Aorta (tissue), 5 donors: ENCODE measurements at places on chromosomes 13 and 19.
A peak's percentile ranks its signal among the peaks of the same experiment; 100 is the strongest.

DNA sequence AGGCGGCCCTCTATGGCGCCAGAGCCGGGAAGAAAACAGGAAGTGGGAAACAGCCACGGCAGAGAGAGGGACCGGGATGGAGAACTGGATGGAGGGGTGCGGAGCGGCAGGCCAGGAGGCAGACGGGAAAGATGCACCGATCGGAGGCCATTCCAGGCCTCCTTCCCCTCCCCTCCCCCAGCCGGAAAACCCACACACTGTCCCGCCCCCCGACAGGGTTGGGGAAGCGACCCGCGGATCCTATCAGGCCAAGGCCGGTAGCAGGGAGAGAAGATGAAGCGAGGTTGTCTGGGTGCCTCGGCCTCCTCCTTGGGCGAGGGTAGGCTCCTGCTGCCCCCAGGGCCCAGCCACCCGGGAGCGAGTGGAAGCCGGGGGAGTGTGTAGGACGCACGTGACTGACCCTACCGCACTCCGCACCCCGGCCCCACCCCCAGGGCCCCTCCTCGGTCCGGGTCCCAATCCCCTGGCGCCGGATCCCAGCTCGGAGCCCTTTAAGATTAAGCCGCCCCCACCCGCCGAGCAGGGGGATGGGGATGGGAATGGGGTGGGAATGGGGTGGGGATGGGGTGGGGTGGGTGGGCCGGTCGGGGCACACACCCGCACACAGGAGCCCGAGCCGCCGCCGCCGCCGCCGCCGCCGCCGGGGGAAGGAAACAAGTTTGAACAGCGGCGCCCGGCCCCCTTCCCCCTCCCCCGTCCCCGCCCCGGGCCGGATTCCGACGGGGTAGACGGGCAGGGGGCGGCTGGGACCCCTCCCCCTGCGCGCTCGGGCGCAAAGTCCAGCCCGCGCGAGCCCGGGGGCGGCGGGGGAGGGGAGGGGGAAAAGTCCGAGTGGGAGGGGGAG, 1.5 kb downstream of the ERF start:
- H3K4me3 ChIP-seq = peak overlapping the region; percentile 96
- H3K27ac ChIP-seq = peak overlapping the region; percentile 79
- H3K4me1 ChIP-seq = no peaks in the 10 kb centered on the region
- peak; percentile 76 for DNase-seq
- H3K36me3 ChIP-seq = no peaks in the 10 kb centered on the region

DNA sequence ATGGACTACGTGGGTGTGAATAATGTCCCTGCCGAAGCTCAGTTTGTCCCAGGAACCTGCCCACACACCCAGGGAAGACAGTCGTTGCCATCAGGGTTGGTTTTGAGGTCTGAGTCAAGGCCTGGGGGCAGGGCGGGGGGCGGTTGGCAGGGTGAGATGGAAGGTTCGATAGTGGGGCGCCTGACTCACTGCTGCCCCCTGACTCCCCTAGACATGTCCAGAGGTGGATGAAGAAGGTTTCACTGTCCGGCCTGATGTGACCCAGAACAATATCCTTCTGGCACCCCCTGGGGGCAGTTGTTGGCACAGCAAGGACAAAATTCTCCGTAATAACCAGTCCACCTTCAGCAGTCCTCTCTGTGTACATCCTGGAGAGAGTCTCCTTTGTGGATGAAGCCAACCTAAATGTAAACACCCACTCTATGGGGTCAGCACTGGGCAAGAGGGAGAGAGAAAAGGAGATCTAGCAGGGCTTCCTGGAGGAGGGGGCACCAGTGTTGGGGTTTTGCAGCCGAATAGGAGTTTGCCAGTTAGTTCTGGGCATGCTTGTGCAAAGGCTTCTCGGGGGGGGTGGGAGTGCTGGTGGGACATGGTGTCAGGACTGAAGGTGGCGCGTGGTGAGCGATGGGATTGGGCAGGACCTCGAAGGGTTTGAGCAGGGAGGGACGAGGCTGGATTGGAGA, 19.6 kb upstream of the B3GNT3 start:
- no peaks in the 10 kb centered on the region for H3K27me3 ChIP-seq
- no peak overlapping the region for H3K27ac ChIP-seq
- H3K4me1 ChIP-seq = no peaks in the 10 kb centered on the region
- H3K4me3 ChIP-seq = no peak overlapping the region
- H3K36me3 ChIP-seq = no peaks in the 10 kb centered on the region
- DNase-seq = no peak

- H3K27me3 ChIP-seq = no peaks in the 10 kb centered on the region
- no peak overlapping the region for H3K4me3 ChIP-seq
- no peak for DNase-seq
- no peak overlapping the region for H3K27ac ChIP-seq
- H3K4me1 ChIP-seq = no peaks in the 10 kb centered on the region
Observed at GRCh38 chr13:75224053-75224742, 257.8 kb downstream of the TBC1D4 start.

- H3K36me3 ChIP-seq = no peaks in the 10 kb centered on the region
- no peak overlapping the region for H3K27ac ChIP-seq
- no peaks in the 10 kb centered on the region for H3K27me3 ChIP-seq
- DNase-seq = no peak
Observed at GRCh38 chr13:35990196-35990595, 141.0 kb downstream of the DCLK1 start.

- no peak overlapping the region for H3K4me3 ChIP-seq
- peaks cover 3% of the 10 kb centered on the region for H3K4me1 ChIP-seq
- no peak for DNase-seq
- H3K27ac ChIP-seq = no peak overlapping the region
- H3K36me3 ChIP-seq = no peaks in the 10 kb centered on the region
Observed at GRCh38 chr13:59771272-59771671, 392.5 kb downstream of the DIAPH3 start.

DNA sequence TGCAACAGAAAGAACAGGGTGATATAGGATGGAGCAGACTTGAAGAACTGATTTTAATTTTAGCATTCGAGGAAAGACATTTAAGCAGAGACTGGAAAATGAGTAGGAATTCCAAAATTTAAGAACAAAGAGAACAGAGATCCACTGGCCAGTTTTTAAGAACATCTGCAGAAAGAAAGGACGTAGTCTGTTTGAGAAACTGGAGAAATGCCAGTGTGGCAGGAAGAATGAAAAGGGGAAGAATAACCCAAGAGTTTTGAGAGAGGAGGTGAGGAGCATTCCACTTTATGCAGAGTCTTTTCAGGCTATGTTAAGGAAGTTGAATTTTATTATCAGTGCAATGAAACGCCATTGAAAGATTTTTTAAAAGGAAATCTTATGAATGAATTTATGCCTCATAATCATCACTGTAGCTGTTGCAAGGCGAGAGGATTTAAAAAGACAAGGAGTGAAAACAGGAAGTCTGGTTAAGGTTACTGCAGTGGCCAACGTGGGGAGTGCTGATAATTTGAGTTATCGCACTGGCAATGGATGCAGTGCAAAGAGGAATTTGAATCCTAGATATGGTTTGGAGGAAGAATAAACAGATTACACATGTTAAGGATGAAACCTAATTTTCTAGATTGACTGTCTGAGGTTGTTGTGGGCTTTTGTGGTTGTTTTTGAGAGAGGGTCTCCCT, 253.8 kb downstream of the DACH1 start:
- H3K4me1 ChIP-seq = no peaks in the 10 kb centered on the region
- no peak overlapping the region for H3K4me3 ChIP-seq
- no peak for DNase-seq
- no peaks in the 10 kb centered on the region for H3K36me3 ChIP-seq
- no peak overlapping the region for H3K27ac ChIP-seq
- peaks cover 1% of the 10 kb centered on the region for H3K27me3 ChIP-seq

GRCh38 chr19:11044431-11044830, 44.8 kb upstream of the LDLR start:
- no peak for DNase-seq
- no peak overlapping the region for H3K27ac ChIP-seq
- H3K36me3 ChIP-seq = peaks cover 2% of the 10 kb centered on the region

- H3K27me3 ChIP-seq = no peaks in the 10 kb centered on the region
- H3K4me3 ChIP-seq = no peak overlapping the region
- H3K4me1 ChIP-seq = no peaks in the 10 kb centered on the region
Observed at GRCh38 chr13:66821551-66821950, 408.6 kb downstream of the PCDH9 start.

GRCh38 chr13:32019612-32020233, 11.9 kb upstream of the FRY start:
- H3K27ac ChIP-seq = no peak overlapping the region
- no peaks in the 10 kb centered on the region for H3K36me3 ChIP-seq
- peaks cover 2% of the 10 kb centered on the region for H3K4me1 ChIP-seq
- no peak for DNase-seq
- H3K27me3 ChIP-seq = no peaks in the 10 kb centered on the region

GRCh38 chr13:43555667-43556066, 231.1 kb downstream of the ENOX1 start:
- H3K4me1 ChIP-seq = no peaks in the 10 kb centered on the region
- no peaks in the 10 kb centered on the region for H3K36me3 ChIP-seq
- DNase-seq = no peak
- no peaks in the 10 kb centered on the region for H3K27me3 ChIP-seq
- H3K4me3 ChIP-seq = no peak overlapping the region

DNA sequence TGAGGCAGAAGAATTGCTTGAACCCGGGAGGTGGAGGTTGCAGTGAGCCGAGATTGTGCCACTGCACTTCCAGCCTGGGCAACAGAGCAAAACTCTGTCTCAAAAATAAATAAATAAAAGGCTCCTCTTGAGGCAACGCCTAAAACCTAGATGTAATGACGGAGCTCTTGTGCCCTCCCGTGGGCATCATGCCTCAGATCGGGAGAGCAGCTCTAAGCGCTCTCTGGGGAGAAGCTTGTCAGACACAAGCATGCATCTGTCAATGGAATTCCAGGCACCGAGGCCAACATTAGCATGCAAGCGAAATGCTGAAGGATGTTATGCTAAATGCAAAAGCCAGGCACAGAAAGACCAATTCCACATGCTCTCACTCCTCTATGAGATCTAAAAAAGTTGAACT, 45.6 kb upstream of the MRI1 start:
- H3K27me3 ChIP-seq = no peaks in the 10 kb centered on the region
- H3K36me3 ChIP-seq = no peaks in the 10 kb centered on the region
- H3K4me3 ChIP-seq = no peak overlapping the region
- DNase-seq = peak; percentile 56
- H3K4me1 ChIP-seq = no peaks in the 10 kb centered on the region
- no peak overlapping the region for H3K27ac ChIP-seq

DNA sequence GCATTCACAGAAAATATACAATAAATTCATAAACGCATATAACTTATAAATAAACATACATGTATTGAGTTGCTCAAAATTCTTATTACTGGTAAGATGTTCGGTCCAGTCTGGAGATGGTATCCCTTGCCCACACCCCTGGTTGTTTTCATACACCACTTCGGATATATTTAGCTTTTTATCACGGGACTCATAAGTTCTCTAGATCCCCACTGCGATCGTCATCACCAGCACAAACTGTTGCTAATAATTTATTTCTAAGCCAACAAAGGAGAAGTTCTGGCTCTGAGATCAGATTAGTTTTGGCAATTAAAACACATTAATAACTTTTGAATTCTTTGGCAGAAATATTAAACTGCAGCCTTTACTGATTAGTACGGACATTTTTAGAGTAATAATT, 23.0 kb upstream of the SGCG start:
- H3K4me3 ChIP-seq = no peak overlapping the region
- no peaks in the 10 kb centered on the region for H3K4me1 ChIP-seq
- no peaks in the 10 kb centered on the region for H3K27me3 ChIP-seq

DNA sequence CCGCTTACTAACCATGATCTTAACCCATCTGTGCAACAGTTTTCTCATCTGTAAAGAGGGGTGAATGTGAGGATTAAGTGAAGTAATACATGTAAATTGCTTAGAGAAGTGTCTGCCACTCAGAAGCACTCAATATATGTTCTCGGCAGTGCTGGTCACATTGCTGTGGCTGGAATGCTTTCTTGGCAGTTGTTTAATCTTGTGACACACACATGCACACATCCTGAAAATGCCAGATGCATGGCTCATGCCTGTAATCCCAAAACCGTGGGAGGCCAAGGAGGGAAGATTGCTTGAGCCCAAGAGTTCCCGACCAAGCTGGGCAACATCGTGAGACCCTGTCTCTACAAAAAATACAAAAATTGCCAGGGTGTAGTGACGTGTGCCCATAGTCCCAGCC, 4.9 kb upstream of the DMKN start:
- H3K27ac ChIP-seq = no peak overlapping the region
- H3K36me3 ChIP-seq = no peaks in the 10 kb centered on the region
- H3K27me3 ChIP-seq = no peaks in the 10 kb centered on the region
- no peaks in the 10 kb centered on the region for H3K4me1 ChIP-seq
- H3K4me3 ChIP-seq = no peak overlapping the region
- no peak for DNase-seq

DNA sequence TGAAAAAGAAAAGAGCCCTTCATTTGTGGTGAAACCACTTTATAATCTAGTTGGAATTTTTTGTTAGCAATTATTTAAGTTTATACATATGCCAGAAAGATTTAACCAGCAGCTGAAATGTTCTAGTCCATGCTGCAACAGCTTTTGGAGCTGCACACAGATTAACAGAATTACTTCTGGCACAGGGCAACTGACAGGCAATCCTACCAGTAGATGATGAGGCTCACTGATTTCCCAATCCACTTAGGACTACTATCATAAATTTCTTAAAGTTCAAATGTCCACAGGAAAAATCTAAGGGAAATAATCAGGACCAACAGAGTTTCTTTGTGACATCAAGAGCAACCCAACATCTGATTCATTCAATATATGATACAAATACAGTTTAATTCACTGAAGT, 78.8 kb downstream of the CRYL1 start:
- no peaks in the 10 kb centered on the region for H3K27me3 ChIP-seq
- no peak overlapping the region for H3K4me3 ChIP-seq
- no peak for DNase-seq

- H3K4me3 ChIP-seq = no peak overlapping the region
- no peaks in the 10 kb centered on the region for H3K4me1 ChIP-seq
- no peaks in the 10 kb centered on the region for H3K27me3 ChIP-seq
- H3K27ac ChIP-seq = no peak overlapping the region
Observed at GRCh38 chr13:95624020-95624419, 20.5 kb downstream of the DZIP1 start.

DNA sequence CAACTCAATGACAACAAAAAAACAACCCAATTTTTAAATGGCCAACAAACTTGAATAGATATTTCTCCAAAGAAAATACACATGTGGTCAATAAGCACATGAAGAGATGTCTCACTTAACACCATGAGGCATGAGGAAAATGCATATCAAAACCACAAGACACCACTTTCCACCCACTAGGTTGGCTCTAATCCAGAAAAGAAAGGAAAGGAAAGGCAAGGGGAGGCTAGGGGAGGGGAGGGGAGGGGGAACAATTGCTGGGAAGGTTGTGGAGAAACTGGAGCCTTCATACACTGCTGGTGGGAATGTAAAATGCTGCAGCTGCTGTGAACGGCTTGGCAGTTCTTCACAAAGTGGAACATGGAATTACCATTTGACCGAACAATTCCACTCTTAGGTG, 854.3 kb downstream of the UQCRFS1 start:
- no peak for DNase-seq
- no peaks in the 10 kb centered on the region for H3K36me3 ChIP-seq
- H3K4me3 ChIP-seq = no peak overlapping the region
